Cardiac atrium fibroblast (primary cell): ENCODE measurements at places on chromosomes 1 and 21. TPM values are rescaled to one million over a fixed set of nuclear protein-coding genes. Genes with fewer than 3 reads are reported as not detected.

The OR14A2 gene
- not detected in 2 replicates for total RNA-seq

The OR2T35 gene
- not detected in 2 replicates for total RNA-seq

The TMEM51 gene
- total RNA-seq: 1.1 and 3.7 TPM in 2 replicates

The SLC6A9 gene
- 9.0 and 21.7 TPM in 2 replicates for total RNA-seq

The LCE1D gene
- not detected in 2 replicates for total RNA-seq

The CYP4A11 gene
- total RNA-seq: 0.18 TPM in 1 of 2 replicates, not detected in the other

The SPRR4 gene
- total RNA-seq: not detected in 2 replicates

The SERPINC1 gene
- 0.16 TPM in 1 of 2 replicates, not detected in the other for total RNA-seq

The FMO1 gene
- total RNA-seq: not detected in 2 replicates

The NPR1 gene
- total RNA-seq: 9.4 and 11.7 TPM in 2 replicates

The GBP7 gene
- total RNA-seq: not detected in 2 replicates

The LORICRIN gene
- total RNA-seq: not detected in 2 replicates
